ENCODE measurements at places on chromosomes 4 and X.
A peak's percentile ranks its signal among the peaks of the same experiment; 100 is the strongest.

DNA sequence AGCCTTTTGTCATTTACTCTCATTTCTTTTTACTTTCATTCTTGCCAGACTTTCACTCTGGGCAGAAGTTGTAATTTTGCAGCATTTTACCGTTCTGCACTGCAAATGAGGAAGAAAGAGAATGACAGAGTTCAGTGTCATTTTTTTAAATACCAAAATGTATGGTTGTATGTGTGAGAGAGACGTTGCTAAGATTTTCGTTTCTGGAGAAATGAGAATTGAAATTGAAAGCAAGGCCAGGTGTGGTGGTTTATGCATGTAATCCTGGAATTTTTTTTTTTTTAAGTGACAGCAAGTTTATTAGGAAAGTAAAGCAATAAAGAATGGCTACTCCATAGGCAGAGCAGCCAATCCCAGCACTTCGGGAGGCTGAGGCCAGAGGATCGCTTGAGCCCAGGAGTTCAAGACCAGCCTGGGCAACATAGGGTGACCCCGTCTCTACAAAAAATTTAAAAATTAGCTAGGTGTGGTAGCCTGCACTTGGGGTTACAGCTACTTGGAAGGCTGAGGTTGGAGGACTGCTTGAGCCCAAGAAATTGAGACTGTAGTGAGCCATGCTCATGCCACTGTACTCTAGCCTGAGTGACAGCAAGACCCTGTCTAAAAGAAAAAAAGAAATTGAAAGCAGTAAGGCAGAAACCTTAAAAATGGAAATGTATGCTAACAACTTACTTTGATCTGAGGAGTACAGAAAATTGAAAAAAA, 12.9 kb downstream of the DCK start:
- DNase-seq = peak; percentile 69

DNA sequence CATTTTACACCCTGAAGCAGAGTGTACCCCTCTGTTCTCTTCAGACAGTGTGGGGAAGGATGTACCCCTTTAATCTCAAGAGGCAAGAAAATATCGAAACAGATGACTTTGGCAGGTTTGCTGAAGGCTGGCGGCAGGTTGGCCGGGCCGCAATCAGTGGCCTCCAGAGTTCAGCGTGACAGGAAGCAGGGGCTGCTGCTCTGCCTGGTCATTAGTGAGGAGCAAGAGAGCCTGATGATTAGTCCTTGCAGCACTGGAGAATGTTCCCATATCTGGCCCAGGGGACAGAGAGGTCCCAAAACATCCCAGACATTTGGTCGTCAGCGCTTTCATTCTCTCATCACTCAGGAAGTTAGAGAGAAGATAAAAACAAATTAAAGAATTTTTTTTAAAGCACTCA, 352.8 kb downstream of the SPRY1 start:
- DNase-seq = no peak

- no peak for DNase-seq
These were observed 32.9 kb upstream of the HGFAC start for GRCh38 chr4:3408793-3409330.

- DNase-seq = no peak
These were observed 633.0 kb upstream of the FAM241A start for GRCh38 chr4:111512081-111512783.

- no peak for DNase-seq
These were observed 234.6 kb downstream of the SLC7A11 start for GRCh38 chr4:138007572-138007971.

DNA sequence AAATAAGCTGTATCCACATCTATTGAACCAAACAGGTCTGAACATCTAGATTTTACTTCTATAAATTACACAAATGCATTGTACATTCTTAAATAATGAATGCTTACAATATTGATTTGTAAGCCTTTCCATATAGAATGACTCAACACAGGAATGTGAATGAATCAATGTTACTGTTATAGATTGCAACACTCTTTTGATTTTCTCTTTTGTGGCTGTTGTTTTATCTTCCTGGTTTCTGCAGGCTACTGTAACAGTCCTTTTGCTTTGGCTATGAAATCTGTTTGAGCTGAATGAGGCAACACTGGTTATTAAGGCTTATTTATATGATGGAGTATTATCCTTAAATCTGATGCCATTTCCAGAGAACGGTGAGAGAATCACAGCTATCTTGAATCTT, 49.5 kb downstream of the GPR50 start:
- DNase-seq = no peak

DNA sequence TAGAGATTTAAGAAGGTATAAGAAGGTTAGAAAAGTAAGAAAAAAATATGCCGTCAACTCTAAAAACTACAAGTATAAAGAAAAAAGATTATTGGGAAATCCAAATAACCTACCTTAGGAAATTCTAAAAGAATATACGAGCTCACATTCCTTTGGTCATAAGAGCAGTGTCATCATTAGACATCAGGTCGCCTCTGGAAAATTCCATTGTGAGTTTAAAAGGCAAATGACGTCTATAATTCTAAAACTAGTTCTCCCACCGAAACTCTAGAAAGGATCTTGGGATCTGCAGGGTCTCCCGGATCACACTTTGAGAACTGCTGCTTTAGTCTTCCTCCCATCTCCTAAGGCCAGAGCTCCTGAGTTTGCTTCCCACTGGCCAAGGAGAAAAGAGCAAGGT, 518 bp upstream of the SAT1 start:
- no peak for DNase-seq

GRCh38 chrX:19799319-19800182, 87.8 kb downstream of the SH3KBP1 start:
- DNase-seq = peak; percentile 61

Data from OCI-LY7 (cell line).